Kasumi-1 (cell line): ENCODE measurements at places on chromosomes 1 and 21.

DNA sequence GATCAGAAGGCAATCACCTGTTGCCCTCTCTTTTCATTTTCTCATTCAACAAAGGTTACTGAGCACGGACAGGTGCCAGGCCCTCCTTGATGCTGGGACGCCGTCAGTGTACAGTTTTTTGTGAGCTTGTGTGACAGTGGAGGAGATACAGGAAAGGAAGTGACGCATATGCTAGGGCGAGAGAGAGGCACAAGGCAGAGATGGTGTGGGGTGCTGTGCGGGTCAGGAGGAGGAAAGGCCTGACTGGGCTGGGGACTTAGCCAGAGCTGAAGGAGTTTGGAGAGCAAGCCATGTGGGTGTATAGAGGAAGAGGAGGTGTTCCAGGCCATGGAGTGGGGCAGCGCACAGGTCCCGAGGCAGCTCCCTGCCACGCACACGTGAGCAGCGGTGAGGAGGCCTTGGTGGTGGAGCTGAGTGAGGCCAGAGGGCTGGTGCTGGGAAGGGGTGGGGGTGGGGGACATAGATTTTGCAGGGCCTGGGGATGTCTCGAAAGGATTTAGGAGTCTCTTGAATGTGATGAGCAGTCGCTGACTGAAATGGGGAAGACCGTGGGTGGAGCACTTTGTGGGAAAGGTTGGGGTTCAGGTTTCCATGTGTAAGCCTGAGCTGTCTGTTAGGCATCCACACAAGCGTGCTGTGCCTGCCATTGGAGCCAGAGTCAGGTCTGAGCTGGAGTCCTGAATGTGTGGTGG, 46.0 kb downstream of the TRAPPC10 start:
- no peak for DNase-seq

GRCh38 chr21:15210235-15210678, 145.5 kb upstream of the NRIP1 start:
- no peak for DNase-seq

GRCh38 chr1:206898915-206899431, 1.7 kb downstream of the IL24 start:
- no peak for DNase-seq

GRCh38 chr1:93607814-93608186, 73.8 kb downstream of the BCAR3 start:
- DNase-seq, result no peak

DNA sequence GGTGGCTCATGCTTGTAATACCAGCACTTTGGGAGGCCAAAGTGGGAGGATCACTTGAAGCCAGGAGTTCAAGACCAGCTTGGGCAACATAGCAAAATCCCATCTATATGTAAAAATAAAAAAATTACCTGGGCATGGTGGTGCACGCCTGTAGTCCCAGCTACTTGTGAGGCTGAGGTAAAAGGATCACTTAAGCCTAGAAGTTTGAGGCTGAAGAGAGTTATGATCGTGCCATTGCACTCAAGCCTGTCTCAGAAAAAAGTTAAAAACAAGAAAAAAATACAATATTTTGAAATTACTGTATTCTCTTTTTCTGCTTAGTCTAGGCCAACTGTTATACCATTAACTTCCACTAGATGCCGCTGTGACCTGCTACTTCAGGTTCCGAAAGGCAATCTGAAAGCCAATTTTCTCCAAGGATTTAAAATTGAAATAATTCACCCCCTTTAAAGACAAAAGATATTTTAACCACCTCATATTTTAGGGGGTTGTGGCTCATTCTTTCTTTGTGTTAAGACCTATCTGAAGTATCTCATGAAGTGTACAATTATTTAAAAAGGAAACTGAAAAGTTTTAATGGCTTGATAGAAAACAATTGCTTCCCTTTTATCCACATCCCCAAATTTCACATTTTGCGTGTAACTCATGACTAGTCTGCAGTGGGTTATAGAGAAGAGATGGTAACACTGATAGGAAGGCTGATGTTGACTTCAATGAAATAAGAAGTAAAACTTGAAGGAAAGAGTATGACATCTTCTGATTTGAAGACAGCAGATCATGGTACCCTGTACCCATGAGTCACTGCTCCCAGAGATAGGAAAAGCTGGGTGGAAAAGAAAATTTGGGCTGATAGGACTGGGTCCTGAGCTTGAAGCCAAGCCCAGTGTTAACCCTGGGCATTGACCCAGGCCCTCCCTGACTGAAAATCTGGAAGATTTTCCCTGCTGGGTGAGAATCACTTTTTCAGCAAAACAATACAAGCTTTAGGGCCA, 24.4 kb upstream of the CLDN14 start:
- DNase-seq, result peak; percentile 72
